ENCODE measurements at places on chromosomes 2 and 18. TPM values are rescaled to one million over a fixed set of nuclear protein-coding genes. Genes with fewer than 3 reads are reported as not detected.
A peak's percentile ranks its signal among the peaks of the same experiment; 100 is the strongest.

LOXHD1 gene
- not detected for total RNA-seq

COLEC11 gene
- under 0.01 TPM for total RNA-seq

CLHC1 gene
- total RNA-seq = 14.5 TPM

IL37 gene
- total RNA-seq = not detected

EPB41L3 gene
- total RNA-seq = 0.88 TPM

TMEM178A gene
- total RNA-seq = 0.29 TPM

USP14 gene
- 21.4 TPM for total RNA-seq

- peak; percentile 67 for DNase-seq
Observed at GRCh38 chr2:207252979-207253645, 87.4 kb upstream of the KLF7 start.

DNA sequence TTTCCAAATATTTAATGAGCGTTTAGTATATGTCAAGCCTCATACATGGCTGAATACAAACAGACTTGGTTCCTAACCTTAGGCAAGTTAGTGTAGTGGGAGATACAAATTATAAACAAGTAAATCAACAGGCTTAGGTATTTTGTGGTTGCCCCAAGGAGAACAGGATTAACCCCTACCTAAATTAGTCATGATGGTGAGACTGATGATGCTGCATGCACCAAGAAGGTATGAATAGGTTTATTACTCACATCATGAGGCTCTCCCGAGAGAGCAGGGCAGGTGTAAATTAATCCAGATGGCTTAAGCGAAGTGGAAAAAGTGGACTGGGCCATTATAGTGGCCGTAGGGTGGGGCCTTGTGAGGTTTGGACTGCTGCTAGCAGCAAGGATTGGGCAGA is 118.1 kb upstream of the GCFC2 start:
- DNase-seq = no peak

DNA sequence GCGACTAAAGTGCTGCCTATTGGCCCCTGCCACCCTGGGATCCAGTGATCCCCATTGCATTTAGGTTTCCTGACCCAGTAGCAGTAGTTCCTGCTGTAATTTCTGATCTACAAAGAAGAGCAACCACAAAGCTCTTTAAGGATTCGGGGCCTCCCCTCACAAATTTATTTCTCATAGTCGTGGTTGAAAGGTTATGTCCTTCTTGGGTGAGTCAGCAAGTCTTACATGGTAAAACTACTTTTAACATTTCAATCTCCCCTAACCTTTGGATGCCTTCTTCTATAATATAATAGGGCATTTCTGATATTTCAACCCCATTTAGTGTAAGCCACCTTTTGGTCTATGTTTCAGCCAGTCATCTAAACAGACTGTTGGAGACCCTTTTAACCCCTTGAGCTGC is 14.9 kb downstream of the PIKFYVE start:
- DNase-seq = peak; percentile 73

- DNase-seq = no peak
Observed at GRCh38 chr2:221569425-221569845, 2.7 kb downstream of the EPHA4 start.

DNA sequence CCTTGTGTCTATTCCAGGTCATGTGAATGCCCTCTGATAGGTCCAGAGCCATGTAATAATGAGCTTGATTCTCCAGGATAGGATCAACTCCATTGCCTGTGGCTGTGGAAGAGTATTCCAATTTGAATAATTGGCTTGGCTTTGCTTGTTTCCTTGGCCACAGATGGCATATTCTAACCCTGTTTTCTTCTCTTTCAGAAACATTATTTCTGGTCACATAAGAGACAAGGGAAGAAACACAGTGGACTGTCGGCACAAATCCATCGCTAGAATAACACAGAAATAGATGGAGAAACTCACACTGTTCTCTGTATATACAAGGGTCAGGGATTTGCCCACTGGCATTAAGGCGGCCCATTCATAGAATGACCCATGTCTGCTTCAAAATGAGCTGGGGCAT is 278.4 kb upstream of the CCDC68 start:
- no peak for DNase-seq

DNA sequence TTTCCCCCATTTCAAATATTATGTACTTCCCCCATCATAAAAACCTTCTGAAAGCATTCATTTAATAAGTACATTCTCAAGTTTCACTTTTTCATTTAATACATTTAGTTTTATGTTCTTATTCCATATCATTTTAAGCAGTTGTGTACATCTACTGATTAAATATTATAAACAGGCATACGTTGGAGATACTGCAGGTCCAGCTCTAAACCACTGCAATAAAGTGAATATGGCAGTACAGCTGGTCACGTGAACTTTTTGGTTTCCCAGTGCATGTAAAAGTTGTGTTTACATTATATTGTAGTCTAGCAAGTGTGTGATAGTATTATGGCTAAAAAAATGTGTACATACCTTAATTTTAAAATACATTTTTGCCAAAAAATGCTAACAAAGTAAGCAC is 48.7 kb downstream of the TET3 start:
- DNase-seq = no peak

DNA sequence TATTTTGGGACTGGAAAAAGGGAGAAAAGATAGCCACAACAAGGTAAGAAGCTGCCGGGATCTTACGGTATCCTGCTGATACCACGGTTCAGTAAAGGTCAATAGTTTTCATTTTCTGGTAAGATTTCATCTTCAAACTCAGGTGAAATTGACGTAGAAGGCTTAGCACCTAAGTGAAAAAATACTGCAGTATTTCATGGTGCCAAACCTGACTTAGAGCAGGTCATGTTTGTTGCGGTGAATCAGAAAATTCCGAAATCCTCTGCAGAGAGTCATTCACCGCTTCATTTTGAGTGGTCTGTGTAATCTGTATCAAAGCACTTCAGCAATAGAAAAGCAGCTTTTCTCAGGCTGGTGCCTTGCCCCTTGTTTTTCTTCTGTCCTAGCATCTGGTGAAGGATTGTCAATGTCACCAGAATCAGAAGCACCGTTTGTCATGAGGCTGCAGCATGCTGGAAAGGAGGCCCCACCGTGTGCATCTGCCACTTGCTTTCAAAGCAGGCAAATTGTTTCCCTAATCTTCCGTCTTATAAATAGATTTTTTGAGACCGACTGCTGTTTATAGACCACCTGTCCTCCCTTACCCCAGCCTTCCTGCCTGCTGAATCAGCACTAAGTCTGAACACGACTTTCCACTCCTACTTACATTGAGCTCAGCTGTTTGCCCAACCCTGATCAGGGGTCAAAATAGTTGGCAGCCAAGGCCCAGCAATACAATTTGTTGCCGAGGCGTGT is 156.3 kb downstream of the EML6 start:
- no peak for DNase-seq

DNA sequence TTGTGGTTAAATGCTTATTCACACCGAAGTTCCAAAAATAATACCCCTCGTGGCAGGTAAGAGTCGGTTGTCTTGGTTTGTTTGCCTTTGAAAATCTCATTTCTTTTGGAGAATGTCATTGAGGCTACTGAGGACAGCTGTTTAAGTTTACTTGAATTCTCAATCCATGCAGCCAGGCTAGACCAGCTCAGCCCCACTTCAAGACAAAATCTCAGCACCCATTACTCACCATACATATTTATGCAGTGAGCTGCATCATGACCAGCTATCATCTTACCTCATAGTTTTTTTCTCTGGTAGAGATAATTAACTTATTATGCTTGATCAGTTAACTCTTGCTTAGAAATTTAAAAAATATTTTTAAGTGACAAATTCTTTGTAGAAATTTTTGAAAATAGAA is 115.9 kb downstream of the HAUS1 start:
- DNase-seq = peak; percentile 82

- DNase-seq = peak; percentile 66
Observed at GRCh38 chr2:223976635-223977226, 19.5 kb downstream of the MRPL44 start.

GRCh38 chr2:30105556-30105955 is 41.3 kb upstream of the YPEL5 start:
- no peak for DNase-seq

- DNase-seq = peak; percentile 85
Observed at GRCh38 chr2:237616734-237617586, 10.4 kb upstream of the LRRFIP1 start.

GRCh38 chr2:84970868-84971509 is at the start of gene KCMF1:
TSS of gene KCMF1 (plus strand) at chr2:84971161. CDS start at chr2:84971452, 291 bp downstream.
- peak; percentile 98 for DNase-seq

GRCh38 chr18:76772665-76773064 is 49.7 kb upstream of the ZNF236 start:
- DNase-seq = no peak

DNA sequence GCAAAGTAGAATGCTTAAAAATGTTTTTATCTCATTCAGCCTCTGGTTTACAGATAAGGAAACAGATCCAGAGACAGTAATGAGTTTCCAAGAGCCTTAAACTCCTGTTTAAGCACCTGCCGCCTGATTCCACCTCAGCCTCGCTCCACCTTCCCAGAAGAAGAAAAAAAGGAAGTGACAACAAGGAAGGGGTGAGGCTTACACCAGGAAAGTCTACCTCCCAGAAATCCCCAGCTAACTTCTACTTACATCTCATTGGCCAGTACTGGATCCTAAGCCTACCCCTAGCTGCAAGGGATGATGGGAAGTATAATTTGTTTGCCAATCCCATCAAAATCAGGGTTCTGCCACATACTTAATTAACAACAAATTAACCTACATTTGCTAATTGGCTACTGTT is 15.3 kb upstream of the ARID5A start:
- no peak for DNase-seq

DNA sequence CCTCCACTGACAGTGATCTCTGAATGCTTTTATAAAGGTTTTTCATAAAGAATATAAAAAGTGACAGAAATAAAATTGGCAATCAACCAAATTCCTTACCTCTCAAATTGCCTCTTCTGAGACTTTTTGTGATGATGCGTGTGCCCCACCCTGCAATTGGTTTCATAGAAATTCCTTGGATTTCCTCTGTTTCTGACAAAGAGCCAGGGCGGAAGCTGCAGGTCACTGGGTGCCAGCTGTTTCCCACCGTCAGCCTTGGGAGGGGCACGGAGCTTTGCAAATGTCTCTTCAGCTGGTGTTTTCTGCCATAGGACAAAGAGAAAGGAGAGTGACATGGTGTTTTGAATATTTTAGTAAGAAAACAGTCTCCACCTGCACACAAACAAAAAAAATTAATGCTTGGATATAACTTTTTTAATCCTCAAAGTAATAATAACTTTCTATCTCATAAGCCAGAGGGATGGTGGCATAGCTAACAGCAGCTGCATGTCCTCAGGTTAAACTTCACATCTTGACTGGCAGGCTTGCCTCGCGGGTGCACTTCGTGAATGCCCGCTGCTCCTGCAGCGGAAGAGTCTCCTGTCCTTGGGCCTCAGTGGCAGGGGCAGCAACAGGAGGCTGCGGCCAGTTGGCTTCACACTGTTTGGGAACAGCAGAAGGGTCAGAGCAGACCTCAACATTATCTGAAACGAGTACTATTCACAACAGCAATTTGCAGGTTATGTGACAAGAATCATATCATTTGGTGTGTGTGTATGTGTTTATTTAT is 24.7 kb downstream of the AGAP1 start:
- peak; percentile 65 for DNase-seq

DNA sequence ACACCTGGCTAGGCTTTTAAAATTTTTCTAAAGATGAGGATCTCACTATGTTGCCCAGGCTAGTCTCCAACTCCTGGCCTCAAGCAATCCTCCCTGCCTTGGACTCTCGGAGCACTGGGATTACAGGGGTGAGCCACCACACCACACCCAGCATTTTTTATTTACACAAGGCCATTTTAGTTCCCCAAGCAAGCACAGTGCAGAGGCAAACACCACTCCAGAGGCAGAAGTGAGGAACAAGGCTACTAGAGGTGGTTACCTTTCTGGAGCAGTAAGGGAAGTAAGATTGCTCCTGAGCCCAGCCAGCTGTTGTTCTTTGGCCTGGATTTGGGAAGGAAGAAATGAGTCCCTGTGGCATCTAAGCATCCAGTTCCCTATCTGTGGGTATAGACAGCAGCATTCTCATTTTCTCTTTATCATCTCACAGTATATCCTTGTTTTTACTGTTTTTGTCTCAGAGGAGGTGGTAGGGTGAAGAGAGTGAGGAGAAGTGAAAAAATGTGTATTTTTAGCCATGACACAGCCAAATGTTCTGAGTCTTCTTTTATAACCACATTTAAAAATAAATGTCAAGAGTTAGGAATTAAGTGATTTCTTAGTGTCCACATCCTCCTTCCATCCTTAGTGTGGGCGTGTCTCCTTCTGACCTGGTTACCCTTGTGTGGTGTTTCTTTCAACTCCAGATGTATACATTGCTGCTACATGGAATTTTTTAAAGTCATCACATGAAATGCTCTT is 10.5 kb upstream of the TTC39C start:
- no peak for DNase-seq

- peak; percentile 92 for DNase-seq
Observed at GRCh38 chr2:10234409-10235094, 68.2 kb upstream of the HPCAL1 start.

GRCh38 chr18:40911041-40911440 is 1044.0 kb upstream of the PIK3C3 start:
- DNase-seq = no peak

GRCh38 chr18:1914489-1914888 is 656.8 kb downstream of the METTL4 start:
- no peak for DNase-seq

GRCh38 chr2:49973917-49974368 is 819.6 kb upstream of the FSHR start:
- no peak for DNase-seq

DNA sequence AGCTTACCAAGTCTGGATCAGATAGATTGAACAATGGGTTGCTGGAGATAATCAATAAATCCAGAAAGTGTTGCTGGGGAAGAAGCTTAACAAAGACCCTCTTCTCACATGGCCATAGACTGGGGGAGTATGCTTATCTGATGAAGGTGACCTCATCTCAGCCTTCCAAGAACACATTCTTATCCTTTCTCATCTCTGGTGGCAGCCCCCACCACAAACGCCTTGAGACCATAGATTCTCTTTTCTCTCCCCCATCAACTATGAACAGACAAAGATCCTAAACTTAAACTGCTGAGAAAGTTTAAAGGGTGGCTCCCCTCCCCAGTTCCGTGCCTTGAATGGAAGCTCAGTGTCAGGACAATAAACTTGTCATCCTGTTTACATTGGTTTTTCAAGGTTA is 428.7 kb upstream of the TRIB2 start:
- DNase-seq = no peak

DNA sequence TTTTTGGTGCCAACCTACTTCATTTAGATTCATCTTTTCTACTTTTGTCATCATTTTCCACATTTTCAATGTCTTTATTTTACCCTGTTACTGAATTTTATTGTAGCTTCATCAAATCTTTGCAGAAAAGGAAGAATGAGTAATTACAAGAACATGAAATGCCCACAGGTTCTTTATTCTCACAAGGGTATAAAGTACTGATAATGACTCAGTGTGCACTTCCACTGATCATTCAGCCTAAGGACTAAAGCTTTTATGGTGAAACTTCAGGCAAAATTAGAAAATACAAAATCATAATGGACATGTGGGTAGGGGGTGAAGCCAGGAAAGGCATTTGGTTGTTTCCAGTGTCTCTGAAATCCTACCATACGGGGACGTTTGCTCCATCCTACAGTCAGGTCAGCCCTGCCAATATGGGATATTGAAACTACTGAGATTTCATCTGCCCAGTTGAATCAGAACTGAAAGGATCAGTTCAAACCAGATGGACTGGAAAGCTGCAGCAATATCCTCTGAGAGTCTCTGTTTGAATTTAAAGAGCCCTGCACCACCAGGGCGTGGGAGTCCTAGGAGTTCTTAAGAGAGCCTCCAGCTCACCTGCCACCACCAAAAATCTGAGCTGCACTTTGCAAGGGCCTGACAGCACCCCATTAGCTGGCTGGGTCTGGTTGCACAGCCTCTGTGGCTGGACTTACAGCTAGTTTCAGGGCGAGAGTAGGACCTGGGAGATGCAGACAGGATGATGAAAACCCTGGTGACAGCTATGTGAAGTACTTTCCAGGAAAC is 390.4 kb downstream of the CMPK2 start:
- no peak for DNase-seq

- no peak for DNase-seq
Observed at GRCh38 chr2:174608866-174609214, 11.2 kb upstream of the WIPF1 start.

Data from osteoblast (primary cell).